SHP77 (cell line): ENCODE measurements at places on chromosomes 4 and X.
A peak's percentile ranks its signal among the peaks of the same experiment; 100 is the strongest.

- no peak for DNase-seq
Measured at GRCh38 chrX:131764216-131764615, 220.3 kb downstream of the OR13H1 start.

DNA sequence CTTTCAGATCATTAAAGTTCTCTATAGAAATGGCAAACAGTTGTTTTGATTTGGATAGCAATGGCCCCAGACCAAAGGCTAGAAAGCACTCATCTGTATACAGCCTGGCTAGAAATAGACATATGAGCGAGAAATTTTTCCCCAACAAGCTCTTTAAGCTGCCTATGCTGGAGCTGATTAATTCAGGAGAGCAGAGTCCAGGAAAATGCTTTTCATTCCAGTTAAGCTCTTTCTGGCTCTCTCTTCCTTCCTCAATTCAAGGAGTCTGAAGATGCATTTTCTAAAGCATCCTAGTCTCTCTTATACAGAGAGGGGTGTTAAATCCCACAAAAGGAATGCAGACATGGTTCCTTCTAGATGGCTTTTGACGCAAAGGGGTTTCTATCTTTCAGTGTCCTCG is 141.7 kb upstream of the RAI2 start:
- DNase-seq = no peak

DNA sequence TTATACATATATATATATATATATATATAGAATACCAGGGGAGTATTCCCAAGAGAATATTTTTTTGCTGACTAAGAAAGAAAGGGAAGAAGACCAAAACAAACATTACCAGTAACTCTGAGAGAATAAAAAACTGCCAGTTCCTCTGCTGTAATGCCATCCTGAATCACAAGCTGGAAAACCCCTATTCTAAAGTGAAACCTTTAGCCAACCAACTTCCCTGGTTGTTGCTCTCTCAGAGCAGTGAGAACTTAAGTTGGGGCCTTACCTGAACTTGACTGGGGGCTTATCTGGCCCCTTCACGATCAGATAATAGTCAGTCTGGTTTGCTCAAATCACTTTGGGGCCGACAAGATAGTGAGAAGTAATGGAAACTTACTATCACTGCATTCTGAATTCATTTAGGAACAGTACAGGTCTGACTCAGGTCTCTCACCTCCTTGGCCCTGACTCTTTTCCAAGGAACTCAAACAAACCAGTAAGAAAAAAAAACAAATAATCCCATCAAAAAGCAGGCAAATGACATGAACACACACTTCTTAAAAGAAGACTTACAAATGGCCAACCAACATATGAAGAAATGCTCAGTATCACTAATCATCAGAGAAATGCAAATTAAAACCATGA is 62.5 kb downstream of the CD40LG start:
- DNase-seq = no peak

GRCh38 chr4:110970642-110971041 is 347.8 kb upstream of the PITX2 start:
- peak; percentile 27 for DNase-seq

GRCh38 chr4:109979920-109980717 is 67.4 kb downstream of the EGF start:
- no peak for DNase-seq

DNA sequence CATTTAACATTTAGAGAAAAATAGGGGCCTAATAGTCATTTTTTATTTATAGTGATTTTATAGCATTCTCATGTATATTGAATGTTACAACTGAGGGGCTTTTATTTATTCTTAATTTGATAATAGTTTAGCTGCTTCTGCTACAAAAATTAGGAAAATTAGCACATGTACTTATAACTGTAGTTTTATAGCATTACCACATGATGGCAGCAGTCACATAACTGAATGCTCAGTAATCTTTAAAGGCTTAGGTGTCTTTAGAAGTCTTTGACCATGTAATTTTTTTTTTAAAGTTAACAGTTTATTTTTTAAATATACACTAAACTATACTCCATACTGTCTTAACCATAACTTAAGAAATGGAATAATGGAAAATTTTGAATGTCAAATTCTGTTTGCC is 136.6 kb downstream of the STAG2 start:
- no peak for DNase-seq

- DNase-seq = no peak
Measured at GRCh38 chr4:95910749-95911148, 70.9 kb downstream of the PDHA2 start.

DNA sequence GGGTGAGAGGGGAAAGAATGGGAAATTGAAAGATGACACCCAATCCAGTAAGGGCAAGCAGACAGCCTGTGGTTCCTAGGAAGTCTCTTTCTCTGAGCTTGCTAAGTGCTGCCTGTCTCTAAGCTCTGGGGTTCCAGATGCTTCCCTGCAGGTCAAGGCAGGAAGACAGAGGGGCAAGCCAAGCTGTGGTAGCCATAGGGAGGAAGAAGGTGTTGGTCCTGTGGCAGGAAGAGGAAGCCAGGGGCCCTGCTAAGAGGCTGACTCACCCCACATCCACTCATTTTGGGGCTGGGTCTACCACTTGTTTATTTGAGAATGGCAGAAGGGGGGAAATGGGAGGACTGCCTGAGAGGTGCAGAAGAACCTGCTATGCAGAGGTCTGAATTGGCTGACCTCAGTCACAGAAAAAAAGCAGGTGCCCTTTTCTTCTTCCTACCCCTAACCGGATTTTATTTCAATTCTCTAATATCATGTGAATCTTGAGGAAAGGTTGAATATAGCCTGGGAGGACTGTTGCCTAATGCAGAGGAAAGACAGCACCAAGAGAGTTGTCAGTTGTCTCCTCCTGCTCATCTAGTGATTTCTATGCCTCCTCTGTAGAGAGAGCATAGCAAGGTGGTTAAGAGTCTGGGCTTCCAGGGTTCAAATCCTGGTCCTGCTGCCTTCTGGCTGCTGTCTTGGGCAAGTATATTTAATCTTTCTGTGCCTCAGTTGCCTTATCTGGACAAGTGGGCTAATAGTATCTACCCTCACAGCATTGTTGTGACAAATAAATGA is 27.4 kb downstream of the HOPX start:
- no peak for DNase-seq

DNA sequence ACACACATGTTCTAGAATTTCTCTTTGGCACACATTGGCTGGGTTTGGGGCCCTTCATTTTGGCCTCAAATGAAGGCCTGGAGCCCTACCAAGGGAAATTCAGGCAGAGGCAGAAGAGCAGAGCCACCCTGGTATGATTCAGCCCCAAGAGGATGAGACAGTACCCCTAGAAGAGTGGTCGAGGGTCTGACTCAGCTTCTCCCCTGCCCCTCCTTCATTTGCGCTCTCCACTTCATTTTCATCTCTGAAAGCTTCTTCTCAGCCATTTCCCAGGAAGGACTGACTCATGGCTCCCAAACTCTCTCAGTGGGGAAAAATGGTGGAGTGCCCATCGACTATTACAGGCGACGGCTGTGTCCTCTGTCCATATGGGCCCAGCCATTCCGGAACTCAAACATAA is 43.5 kb downstream of the MAMLD1 start:
- no peak for DNase-seq

- DNase-seq = no peak
Measured at GRCh38 chr4:36338973-36339372, 57.6 kb downstream of the DTHD1 start.

- DNase-seq = no peak
Measured at GRCh38 chr4:83369831-83370639, 35.4 kb upstream of the HPSE start.

DNA sequence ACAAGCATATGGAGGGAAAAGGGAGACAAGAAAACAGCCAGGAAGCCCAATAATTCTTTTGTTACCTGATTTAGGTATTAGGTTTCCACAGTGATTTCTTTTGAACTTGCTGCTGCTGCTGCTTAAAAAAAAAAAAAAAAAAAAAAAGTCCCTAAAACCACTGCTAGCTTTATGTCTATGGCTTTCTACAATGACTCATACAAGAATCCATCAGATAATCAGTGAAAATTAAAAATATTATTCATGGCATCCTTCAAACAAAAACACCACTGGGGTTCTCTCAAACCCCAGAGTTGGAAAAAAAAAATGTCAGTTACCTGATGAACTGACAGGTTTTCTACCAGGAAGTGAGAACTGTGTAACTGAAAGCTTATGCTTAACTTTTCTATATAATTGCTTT is 14.3 kb downstream of the EPHA5 start:
- DNase-seq = no peak
